Dermis blood vessel endothelial cell (primary cell): ENCODE measurements at places on chromosomes 16 and 17.

- no peak for DNase-seq
Measured at GRCh38 chr16:55078153-55078552, 147.5 kb downstream of the IRX5 start.

GRCh38 chr16:67959536-67960329 is 8.7 kb downstream of the SLC12A4 start:
- no peak for DNase-seq

DNA sequence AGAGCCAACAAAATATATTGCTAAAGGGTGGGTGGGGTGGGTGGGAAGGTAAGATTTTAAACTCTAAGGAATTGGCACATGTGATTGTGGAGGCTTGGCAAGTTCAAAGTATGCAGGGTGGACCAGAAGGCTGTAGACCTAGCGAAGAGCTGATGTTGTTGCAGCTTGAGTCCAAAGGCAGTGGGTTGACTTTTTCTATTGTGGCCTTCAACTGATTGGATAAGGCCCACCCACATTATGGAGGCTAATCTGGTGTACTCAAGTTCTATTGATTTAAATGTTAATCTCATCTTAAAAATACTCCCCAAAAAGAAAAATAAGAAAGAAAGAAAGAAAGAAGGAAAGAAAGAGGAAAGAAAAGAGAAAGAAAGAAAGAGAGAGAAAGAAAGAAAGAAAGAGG is 22.4 kb downstream of the ZNF200 start:
- DNase-seq, result no peak

DNA sequence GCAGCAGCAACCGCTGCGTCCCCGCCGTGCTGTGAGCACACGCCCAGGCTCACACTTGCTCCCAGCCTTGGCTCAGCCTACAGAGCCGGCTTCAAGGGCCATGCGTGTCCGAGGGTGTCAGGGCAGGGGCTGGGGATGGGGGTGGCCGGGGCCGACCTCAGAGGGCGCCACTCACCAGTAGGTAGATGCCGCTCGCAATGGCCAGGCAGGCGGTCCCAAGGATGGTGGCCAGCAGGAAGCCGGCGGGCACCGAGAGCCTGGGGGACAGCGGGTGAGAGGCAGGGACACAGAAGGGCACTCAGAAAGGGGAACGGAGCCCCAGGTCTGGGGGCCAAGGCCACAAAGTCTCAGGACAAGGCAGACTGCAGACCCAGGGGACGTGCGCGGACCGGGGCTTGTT is 4.9 kb downstream of the CYBA start:
- no peak for DNase-seq

DNA sequence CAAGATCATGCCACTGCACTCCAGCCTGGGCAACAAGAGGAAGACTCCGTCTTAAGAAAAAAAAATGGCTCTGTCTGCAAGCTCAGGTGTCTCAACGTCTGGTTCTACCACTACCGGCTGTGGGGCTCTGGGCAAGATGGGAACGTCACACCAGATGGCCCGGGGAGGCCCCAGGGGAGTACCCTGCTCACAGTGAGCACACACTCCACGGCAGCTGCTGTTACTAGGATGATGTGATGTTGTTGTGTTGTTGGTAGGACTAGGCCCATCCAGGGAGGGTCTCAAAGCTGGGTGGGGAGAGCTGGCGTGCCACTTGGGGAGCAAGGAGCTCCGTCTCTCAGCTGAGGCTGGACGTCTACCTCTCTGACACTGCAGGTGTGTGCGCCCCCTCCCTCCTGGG is 9.4 kb upstream of the NPTX1 start:
- no peak for DNase-seq

GRCh38 chr16:11254913-11255736 is 879 bp downstream of the SOCS1 start:
- DNase-seq, result peak; percentile 71

DNA sequence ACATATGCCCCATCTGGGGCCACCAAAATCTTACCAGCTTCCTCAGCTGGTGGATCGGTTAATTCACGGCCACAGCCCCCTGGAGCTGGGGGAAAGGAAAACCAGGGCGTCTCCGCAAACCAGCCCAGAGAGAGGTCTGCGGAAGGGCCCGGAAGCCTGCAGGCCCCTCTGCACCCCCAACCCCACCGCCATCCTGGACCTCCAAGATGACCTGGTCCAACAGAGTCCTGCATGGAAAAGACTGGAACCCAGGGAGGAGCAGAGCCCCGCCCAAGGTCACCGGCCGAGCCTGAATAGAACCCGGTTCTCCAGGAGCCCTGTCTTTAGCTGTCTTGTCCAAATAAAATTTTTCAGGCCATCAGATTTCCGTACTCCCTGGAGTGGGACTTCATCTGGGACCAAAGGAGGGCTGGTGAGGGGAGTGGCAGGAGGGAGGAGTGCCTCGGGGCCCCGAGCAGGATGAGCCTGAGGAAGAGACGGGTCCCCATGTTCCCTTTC is 37.4 kb upstream of the NDRG4 start:
- no peak for DNase-seq

GRCh38 chr17:67378454-67379250 is 1.6 kb downstream of the PITPNC1 start:
- peak; percentile 83 for DNase-seq

- peak; percentile 48 for DNase-seq
Measured at GRCh38 chr17:58352596-58353388, 791 bp upstream of the SUPT4H1 start.

GRCh38 chr16:68642436-68643101 is 2.5 kb upstream of the CDH3 start:
- DNase-seq, result peak; percentile 20

- DNase-seq, result peak; percentile 45
Measured at GRCh38 chr17:69677130-69677529, 262.6 kb downstream of the MAP2K6 start.

DNA sequence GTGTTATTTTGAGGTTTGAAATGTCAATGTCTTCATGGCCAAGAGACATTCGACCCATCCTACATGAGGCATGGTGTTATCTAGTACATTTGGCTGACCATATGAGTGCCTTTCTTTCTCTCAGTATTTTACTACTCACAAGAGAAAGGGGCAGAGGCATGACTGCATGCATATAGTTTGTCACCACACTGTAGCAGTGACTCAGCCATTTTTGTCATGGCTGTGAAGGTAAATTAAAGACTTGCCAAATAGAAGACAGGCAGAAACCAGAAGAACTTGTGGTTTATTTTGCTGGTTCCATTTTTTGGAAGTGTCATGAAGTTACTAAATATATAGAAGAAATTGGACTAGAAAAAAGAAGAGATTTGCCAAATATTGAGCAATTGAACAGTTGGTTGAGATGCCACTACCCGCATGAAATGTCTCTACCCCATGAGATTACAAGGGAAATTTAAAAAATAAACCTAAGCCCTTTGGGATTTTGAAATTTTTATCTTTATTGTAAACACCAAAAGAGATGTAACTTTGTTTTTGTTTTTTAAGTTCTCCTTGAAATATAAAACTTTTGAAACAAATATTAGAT is 170.3 kb downstream of the CHD9 start:
- DNase-seq, result no peak

GRCh38 chr16:9850817-9851216 is 331.4 kb downstream of the GRIN2A start:
- DNase-seq, result no peak

GRCh38 chr17:78970834-78971755 is 8.6 kb downstream of the LGALS3BP start:
- peak; percentile 90 for DNase-seq

GRCh38 chr17:3974138-3974687 is 10.0 kb upstream of the ATP2A3 start:
- no peak for DNase-seq

DNA sequence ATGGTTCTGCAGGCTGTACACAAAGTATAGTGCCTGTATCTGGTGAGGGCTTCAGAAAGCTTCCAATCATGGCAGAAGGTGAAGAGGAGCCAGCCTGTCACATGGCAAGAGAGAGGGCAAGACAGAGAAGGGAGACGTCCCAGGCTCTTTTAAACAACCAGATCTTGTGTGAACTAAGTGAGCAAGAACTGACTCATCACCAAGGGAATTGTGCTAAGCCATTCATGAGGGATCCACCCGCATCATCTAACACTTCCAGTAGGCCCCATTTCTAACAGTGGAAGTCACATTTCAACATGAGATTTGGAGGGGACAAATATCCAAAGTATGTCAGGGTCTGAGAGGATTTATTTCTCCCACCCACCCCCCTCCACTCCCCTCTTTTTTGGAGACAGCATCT is 56.2 kb upstream of the ELAC2 start:
- DNase-seq, result no peak

DNA sequence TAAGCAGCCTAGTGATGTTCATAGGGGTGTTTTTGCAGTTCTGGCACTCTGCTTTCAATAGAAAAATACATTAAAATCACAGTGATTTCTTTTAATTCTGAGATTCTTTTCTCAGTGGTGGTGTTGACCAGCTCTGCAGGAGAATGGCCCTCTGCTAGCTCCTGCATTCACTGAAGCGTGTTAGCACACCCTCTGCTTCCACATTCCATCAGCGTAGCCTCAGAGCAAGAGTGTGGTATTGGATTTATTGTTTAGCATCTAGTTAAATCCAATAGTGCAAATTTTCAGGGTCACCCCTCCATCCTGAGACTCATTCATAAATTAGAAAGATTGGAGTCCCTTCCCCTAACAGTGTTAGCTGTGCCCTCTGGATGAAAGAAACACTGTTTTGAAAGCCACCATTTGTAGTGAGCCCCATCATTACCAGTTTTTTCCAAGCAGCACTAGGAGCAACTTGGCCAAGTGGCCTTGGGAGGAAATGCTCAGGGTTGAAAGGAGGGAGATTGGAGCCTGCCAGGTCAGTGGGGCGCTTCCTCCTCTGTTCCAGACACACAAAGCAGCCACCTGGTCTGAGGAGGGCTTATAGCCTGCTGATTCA is 45.7 kb downstream of the B9D1 start:
- no peak for DNase-seq

- peak; percentile 78 for DNase-seq
Measured at GRCh38 chr16:70695331-70696070, 9.6 kb upstream of the MTSS2 start.

DNA sequence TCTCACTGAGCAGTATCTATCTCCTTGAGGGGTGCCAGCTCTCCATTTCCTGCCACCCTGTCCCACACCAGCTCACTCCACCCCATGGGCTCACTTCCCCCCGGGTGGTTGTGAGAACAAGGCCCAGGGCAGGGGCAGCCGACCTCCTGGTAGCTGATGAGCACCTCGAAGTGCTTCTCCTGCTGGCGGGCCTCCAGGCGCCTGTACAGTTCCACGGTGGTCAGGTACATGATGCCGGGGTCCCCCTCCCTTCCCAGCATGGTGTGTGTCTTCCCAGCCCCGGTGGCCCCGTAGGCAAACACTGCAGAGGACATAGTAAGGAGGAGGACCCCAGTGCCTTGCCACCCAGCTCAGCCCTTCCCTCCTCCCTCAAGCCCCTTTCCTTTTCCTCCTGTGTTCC is 12.5 kb downstream of the KIF18B start:
- DNase-seq, result no peak

GRCh38 chr16:16021020-16021419 is 71.6 kb downstream of the ABCC1 start:
- DNase-seq, result no peak

DNA sequence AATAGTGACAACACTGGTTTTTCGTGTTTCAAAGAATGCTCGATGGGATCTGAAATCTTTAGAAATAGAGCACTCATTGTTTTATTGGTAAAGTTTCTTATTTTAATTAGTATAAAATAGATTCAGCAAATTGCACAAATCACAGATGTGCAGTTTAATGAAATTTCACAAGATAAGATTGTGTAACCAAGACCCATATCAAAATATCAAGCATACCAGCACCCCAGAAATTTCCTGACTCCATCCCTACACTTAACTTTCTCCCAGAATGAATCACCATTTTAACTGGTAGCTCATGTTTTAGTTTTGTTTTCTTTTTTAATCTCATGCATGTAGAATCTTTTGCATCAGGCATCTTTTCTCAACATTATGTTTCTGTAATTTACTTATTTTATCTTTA is 185.9 kb downstream of the KCNJ2 start:
- no peak for DNase-seq

- DNase-seq, result peak; percentile 69
Measured at GRCh38 chr17:4199818-4200402, 56.9 kb downstream of the CYB5D2 start.

GRCh38 chr16:1003391-1004347 is 22.1 kb downstream of the SOX8 start:
- DNase-seq, result peak; percentile 54

DNA sequence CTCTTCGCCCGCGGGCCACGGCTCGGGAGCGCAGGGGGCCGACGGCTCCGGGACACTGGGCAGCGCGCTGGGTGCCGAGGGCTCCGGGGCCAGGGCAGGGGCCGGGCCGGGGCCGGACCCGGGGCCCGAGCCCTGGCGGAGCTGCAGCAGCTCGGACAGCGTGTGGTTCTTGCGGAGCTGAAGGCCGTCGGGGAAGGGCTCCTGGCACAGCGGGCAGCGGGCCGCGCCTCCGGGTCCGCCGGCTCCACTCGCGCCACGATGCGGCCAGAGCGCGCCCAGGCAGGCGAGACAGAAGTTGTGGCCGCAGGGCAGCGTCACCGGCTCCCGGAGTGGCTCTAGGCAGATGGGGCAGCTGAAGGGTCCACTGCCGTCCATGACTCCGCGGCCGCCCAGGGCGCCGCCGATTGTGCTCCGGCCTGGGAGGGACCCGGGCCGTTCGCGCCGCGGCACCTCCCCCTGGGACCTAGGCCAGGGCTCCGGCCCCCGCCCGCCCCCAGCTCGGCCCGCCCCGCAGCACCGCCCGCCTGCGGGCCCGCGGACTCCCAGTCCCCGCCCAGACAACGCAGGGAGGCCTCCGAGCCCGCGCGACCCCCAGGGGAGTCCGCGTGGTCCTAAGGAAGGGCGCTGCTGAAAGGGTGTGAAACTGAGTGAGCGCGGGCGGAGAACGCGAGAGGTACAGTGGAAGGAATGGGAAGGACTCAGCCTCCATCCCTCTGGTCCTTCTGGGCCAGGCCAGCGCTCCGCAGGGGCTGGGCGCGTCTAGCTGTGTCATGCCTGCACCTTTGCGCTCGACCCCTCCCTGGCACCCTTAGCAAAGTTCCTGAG is at the start of gene TRIM47:
Gene TRIM47, minus strand, starts transcription at position 408 of the 825 bp plus-strand sequence. Its CDS starts 33 bp downstream, at position 375.
- peak; percentile 72 for DNase-seq

GRCh38 chr16:18803569-18804462 is 2.5 kb upstream of the ARL6IP1 start:
- peak; percentile 82 for DNase-seq

GRCh38 chr17:34393401-34393800 is 30.4 kb upstream of the CCL1 start:
- no peak for DNase-seq
